Dermis microvascular lymphatic vessel endothelial cell (primary cell): ENCODE measurements at places on chromosomes 5 and 9.

DNA sequence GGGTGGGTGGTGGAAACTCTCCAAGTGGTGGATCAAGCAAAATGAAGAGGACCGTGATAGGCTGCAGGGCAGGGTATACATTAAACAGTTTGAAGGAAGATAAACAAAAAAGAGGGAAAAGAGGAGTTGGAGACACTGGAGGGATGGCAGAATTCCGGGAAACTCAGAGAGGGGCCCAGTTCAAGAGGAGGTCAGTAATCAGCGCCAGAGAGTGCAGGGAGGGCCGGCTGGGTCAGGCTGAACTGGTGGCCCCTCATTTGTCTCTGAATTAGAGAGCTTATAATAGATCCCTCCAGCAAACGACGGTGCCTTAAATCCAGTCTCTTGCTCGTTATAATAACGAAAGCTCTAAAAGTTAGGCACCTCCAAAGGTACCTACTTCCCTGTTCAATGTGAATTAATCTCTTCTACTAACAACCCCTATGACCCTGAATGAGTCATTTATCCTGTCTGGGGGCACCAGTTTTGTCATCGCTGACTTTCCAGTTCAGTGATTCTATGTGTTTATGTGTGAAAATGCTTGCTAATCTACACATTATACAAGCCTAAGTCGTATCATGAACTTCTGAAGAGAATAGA lies 2.4 kb upstream of the ZSWIM6 start:
- peak; percentile 86 for DNase-seq

DNA sequence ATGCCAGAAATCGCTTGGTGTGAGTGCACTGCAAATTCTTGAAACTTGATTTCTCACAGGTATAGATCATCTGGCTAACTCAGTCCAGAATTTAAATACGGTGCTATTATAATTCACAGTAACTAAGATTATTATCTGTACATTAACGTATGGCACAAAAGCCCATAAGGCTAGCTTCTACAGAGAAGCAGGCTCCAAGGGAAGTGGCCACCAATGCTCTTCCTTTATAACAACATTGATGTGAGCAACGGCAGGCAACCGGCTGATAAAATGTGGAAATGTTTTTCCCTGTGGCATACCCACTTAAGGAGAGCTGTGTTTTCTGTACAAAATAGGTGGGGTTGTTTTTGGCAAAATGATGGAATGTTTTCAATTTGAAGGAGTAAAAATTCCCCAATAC lies 35.7 kb downstream of the SEMA4D start:
- DNase-seq: no peak

GRCh38 chr9:116060631-116061030 lies 93.0 kb upstream of the PAPPA start:
- DNase-seq: no peak

- DNase-seq: no peak
Observed at GRCh38 chr5:172708183-172708505, 62.9 kb downstream of the DUSP1 start.

DNA sequence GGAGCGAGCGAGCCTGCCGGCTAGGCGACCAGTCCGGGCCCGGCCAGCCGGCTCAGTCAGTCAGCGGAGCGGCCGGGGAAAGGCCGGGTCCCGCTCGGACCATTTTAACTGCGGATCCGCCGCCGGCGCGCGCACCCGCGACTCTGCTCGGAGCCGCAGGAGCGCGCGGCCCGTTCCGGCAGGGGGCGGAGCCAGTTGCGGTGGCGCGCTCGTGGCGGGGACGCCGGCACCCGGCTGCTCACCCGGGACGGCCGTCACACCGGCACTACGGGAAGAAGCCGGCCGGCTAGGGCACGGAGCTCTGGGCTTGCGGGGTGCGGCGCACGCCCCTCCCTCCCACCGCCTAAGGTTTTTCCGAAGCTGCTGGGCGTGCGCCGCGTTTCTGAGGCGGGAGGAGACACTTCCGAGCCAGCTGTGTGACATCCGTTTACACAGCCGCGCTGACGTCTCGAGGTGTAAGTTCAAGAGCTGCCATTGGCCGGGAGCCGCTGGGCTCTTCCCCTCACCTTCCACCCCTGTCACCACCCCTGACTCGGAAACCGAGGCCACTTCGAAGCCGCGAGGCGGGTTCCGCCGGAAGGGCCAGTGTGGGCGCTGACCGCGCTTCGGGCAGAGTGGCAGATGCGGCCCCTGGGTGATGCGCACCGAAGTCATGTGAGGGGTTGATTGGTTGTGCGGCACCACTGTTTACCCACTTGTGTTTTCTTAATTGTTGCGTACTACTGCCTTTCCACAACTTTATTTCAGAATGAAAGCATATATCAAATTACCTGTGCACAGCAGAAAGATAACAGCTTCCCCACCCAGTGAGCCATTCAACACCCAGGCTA lies at the start of gene FBXL17:
Gene FBXL17, minus strand, starts transcription at position 145 of the 830 bp plus-strand sequence.
- peak; percentile 84 for DNase-seq

GRCh38 chr5:35771300-35771699 lies 85.4 kb upstream of the IL7R start:
- no peak for DNase-seq

GRCh38 chr5:19270153-19270552 lies 717.8 kb downstream of the CDH18 start:
- DNase-seq: no peak

DNA sequence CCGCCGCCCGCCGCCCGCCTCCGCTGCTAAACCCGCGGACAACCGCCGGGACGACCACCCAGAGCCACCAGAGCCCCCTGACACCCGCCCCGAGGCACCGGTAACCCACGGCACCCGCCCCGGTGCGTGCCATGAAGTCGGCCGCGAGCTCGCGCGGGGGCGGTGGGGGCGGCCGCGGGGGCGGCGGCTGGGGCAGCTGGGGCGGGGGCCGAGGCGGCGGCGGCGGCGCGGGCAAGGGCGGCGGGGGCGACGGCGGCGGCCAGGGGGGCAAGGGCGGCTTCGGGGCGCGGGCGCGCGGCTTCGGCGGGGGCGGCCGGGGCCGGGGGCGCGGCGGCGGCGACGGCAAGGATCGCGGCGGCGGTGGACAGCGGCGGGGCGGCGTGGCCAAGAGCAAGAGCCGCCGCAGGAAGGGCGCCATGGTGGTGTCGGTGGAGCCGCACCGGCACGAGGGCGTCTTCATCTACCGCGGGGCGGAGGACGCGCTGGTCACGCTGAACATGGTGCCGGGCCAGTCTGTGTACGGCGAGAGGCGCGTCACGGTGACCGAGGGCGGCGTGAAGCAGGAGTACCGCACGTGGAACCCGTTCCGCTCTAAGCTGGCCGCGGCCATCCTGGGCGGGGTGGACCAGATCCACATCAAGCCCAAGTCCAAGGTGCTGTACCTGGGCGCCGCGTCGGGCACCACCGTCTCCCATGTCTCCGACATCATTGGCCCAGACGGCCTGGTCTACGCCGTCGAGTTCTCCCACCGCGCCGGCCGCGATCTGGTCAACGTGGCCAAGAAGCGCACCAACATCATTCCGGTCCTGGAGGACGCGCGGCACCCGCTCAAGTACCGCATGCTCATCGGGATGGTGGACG lies 499 bp downstream of the FBLL1 start:
- no peak for DNase-seq

- DNase-seq: no peak
Observed at GRCh38 chr5:76365561-76365960, 37.5 kb upstream of the IQGAP2 start.

DNA sequence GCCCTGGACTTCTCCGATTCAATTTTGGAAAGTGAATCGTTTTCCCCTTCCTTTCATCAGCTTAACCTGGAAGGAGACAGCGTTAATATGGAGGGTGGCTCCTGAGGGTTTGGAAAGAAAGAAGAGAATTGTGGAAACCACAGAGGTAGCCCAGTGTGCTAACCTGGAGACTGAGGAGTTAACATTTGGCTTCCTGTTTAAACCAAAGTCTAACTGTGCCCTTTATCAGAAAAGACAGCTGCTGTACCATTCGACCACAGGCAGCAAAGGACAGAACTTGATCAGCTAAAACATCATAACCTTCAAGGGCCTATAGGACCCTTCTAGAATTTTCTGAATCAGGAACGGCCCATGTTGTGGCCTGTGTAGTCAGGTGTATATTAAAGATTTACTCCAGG lies 735 bp downstream of the IDNK start:
- no peak for DNase-seq

GRCh38 chr5:17360879-17361278 lies 137.2 kb upstream of the TAF11L2 start:
- no peak for DNase-seq

- no peak for DNase-seq
Observed at GRCh38 chr5:59554501-59554900, 339.0 kb downstream of the PDE4D start.

DNA sequence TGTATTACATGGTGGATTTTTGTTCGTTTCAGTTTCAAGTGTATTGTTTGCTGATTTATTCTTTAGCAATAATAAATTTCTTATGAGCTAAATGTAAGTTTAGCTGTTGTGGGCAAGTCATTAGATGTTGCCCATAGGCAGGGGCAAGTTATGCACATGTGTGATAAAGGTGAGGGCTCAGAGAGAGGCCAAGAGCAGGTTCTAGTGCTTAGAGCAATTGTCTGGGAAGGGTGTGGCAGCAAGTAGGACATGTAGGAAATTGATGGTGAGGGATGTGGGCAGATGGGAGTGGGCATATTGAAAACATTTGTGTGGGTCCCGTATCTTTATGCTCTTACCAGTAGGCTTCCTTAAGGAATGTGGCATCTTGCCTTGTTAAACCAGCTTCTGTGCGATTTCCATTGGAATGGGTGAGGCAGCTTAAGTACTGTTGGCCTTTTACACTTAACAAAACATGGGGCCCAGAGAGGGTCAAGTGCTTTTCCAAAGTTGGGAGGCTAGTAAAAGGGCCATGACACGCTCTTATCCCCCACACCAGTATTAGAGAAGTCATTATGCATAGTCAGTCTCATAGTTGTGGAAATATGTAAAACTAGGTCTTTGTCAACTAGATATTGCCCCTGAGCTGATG lies 60.6 kb downstream of the KDM4C start:
- no peak for DNase-seq

DNA sequence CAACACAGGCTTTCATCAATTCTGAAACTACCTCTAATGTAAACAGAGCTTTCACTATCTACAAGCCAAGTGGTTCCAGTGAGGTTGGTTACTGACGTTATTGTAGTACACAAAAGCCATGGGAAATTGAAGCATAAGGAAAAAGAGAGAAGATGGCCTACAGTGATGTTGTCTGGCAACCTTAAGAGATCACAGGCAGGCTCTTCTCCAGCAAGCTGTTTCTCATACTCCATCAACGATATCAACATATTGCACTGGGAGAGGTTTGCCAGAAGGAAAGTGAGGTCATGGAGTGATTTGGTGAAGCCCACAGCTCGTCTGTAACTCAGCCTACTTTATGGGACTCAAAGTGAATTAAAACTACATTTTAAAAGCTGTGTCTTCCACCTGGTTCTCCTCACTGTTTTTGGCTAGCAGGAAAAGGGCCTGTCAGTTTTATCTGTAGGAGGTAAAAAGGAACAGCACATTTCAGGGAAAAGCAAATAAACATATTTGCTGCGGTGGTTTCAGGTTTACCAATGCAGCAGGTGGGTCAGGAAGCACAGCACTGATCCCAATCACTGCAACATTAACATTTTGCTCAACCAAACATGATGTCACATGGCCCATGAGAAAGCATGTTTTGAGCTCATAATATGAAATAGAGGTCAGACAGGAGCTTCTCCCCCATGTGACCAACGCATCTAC lies 72.9 kb downstream of the ARSB start:
- DNase-seq: no peak

- DNase-seq: no peak
Observed at GRCh38 chr9:35533398-35533797, 43.5 kb downstream of the RUSC2 start.

- no peak for DNase-seq
Observed at GRCh38 chr5:157747766-157748700, 4.5 kb downstream of the LSM11 start.

- no peak for DNase-seq
Observed at GRCh38 chr5:1699394-1699793, 100.2 kb downstream of the MRPL36 start.

DNA sequence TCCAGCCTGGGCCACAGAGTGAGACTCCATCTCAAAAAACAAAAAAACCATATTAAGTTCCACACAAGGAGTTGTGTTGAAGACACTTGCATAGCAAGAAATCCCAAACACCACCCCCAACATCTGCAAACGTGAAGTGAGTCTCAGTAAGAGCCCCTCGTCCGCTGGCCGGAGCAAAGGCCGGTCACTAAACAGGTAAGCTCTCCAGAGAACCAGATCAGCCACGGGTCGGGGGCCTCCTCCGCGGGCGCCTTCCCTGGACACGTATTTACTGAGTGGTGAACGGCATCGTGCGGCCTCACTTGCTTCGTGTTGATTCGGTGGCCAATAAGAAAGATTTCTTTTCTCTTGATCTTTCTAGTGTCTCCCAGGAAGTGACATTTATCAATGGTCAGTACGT lies 93.6 kb downstream of the MRPL36 start:
- DNase-seq: no peak

GRCh38 chr9:86749894-86750255 lies 197.4 kb downstream of the GAS1 start:
- DNase-seq: no peak

GRCh38 chr9:87324613-87325194 lies 173.0 kb upstream of the DAPK1 start:
- DNase-seq: peak; percentile 48

DNA sequence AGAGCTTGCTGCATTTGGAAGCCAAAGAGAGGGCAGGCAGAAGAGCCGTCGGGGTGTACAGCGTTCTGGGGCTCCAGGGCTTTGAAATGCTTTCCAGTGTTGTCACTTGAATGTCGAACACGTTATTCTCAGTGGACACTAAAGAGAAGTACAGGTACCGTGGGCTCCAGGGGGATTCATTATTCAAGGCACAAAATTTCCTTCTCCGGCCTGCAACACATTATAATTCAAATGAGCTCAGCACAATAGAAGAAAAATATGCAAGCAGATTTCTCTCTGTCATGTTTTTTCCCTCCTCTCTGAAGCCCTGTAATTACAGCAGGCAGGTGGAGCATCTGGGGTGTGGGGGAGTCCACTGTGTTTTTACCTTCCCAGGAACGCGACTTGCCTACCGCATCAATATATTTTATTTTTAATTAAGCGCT lies 293.1 kb downstream of the ZSWIM6 start:
- no peak for DNase-seq

GRCh38 chr9:112224401-112225289 lies 49.5 kb upstream of the SUSD1 start:
- DNase-seq: no peak

- peak; percentile 21 for DNase-seq
Observed at GRCh38 chr5:55633574-55634208, 78.4 kb downstream of the SLC38A9 start.
